ENCODE measurements at places on chromosomes 2 and 18.

- no peak for DNase-seq
Observed at GRCh38 chr18:36441426-36442240, 144.1 kb downstream of the FHOD3 start.

DNA sequence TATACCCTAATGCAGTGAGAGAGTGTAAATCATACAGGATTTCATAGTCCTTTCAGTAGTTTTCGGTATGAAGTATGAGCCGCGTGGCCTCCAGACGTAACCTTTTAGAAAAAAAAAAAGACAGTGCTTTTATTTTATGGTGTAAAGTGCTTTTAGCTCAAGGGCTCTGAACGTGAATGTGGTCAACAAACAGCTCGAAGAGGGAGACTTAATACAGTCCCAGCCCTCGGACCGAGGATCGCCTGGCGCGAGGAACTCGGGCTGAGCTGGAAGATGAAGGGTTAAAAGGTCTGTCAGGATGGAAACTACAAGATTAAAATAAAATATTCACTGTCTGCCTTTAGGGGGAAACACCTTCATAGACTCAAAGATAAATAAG is 4.0 kb upstream of the BCL11A start:
- DNase-seq: no peak

DNA sequence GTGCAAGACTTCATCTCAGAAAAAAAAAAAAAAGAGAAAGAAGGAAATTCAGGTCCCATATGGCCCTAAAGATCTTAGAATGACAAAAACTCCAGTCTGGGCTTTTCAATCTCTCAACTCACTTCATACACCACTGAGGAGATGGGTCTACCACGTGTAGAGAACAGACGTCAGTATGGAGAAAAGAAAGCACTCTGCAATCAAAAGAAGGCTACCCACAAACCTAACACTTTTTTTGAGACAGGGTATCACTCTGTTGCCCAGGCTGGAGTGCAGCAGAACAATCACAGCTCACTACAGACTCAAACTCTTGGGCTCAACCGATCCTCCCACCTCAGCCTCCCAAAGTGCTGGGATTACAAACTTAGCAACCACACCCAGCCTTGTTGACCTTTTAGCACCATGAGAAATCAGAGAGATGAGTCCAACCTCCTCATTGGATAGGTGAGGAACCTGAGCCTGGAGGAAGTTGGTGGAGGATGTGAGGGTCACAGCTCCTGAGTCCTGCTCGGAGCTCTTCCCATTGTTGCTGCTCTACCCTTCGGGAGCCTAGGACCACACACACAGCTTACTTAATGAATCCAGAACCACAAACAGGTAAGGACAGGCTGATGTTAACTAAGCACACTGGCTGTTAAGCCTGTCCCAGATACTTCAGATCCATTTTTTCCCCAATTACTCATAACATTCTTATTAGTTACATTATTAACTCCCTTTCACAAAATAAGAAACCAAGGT is 23.7 kb downstream of the TBC1D8 start:
- no peak for DNase-seq

- DNase-seq: no peak
Observed at GRCh38 chr2:224937887-224938286, 104.4 kb downstream of the DOCK10 start.

- no peak for DNase-seq
Observed at GRCh38 chr18:67525328-67526099, 9.0 kb upstream of the DSEL start.

GRCh38 chr18:47754311-47755101 is 176.0 kb downstream of the SMAD2 start:
- DNase-seq: peak; percentile 38

GRCh38 chr18:38868757-38869156 is 1303.2 kb upstream of the CELF4 start:
- no peak for DNase-seq

GRCh38 chr2:119713819-119714490 is 35.0 kb downstream of the TMEM177 start:
- DNase-seq: peak; percentile 86

DNA sequence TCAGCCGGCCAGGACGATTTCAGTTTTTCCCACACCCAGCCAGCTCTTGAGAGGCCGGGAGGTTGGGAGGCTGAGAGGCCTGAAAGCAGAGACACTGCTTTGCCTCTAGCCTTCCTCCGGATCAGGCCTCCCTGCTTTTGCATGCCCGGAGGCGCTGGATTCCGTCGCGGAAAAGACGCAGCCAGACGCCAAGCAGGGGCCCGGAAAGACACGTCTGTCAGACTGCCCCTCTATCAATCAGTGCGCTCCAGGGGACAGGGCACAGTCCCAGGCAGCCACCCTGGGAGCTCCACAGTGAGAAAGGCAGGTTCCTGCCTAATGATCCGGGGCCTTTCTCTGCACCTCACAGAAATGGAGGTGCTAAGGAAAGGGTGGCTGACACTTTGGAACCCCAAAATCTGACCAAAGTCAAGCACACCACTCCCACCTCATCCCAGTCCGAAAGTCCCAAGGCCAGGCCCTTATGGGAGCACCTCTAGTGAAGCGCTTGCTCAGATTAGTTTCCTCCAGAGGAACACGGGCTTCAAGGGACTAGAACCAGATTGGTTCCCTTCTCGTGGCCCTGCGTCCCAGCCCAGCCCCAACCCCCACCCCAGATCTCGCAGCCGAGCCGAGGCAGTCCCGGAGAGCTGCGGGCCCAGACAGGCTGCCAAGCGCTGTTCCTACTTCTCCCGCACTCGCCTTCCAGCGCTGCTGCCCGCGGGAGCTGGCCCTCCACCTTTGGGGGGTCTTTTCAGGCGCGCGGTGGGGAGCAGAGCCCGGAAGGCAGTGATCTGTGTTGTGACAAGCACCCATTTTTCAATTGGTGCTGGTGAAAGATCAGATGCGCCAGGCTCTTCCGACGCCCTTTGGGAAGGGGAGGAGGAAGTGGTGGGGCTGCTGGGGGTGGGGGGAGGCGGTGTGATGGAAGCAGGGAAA is 5.0 kb downstream of the DLX1 start:
- no peak for DNase-seq

DNA sequence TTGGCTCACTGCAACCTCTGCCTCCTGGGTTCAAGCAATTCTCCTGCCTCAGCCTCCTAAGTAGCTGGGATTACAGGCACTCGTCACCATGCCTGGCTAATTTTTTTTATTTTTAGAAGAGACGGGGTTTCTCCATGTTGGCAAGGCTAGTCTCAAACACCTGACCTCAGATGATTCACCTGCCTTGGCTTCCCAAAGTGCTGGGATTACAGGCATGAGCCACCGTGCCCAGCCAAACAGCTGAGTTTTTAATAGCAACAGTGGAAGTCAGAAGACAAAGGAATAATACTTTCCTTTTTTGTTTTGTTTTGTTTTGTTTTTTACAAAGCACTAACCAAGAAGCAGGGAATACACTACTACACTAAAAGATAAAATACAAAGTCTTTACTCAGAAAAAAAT is 16.9 kb downstream of the GPR75 start:
- DNase-seq: no peak

GRCh38 chr2:47309472-47309951 is 93.4 kb upstream of the MSH2 start:
- no peak for DNase-seq

GRCh38 chr18:48191494-48191893 is 217.7 kb downstream of the ZBTB7C start:
- DNase-seq: no peak

GRCh38 chr2:1777781-1778180 is 33.5 kb upstream of the PXDN start:
- no peak for DNase-seq

DNA sequence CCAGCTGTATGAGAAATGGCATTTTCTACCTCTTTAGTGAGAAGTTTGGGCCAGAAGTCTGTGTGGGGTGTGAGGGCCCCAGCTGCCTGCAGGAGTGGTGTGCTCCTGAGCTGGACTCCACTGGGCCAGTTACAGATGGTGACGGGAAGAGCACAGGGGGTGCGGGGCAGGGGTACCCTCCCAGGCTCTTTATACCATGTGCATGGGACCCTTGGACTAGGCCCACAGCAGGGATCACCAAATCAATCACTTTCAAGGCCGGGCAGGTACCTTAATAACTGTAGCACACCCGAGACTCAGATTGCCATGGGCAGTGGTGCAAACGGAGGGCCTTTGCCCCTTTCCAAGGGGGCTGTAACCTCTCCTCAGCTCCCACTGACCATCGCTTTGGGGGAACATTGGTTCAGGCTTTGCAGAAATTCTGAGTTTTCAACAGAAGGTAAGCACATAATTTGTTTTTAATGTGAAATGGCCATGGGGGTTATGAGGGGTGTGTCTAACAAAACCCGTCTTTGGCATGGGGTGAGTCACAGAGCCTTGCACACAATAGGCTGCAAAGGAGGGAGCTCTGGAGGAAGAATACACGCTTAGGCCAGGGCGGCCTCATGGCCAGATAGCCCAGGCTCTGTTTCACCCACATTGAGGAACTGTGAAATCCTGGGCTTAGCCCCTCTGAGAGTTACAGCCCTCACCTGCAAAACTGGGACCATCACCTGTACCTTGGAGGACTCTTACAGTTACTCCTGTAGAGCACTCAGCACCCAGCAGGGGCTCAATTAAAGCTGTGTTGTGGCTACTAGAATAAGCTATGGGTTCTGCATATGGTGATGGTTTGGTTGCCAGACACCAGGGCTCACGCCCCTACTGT is 141.0 kb upstream of the BCL2L11 start:
- DNase-seq: peak; percentile 55

DNA sequence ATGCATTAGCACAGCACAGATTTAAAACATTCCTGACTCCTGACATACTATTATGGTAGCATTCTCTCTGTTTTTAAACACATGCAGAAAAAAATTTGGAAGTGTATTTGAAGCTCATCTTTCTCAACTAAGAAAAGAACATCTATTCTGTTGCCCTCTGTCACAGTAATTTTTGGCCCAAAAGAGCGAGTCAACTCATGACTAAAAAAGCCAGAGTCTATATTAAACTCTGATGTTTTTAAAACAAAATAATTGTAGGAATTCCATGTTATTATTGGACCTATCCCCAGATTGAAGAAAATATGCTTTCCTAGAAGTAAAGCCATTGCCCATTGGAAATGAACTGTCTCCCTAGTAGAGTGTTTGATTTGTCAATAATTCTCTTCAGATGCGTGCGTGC is 96.7 kb downstream of the CRIM1 start:
- DNase-seq: no peak

- no peak for DNase-seq
Observed at GRCh38 chr2:217120429-217120828, 260.6 kb upstream of the TNP1 start.

DNA sequence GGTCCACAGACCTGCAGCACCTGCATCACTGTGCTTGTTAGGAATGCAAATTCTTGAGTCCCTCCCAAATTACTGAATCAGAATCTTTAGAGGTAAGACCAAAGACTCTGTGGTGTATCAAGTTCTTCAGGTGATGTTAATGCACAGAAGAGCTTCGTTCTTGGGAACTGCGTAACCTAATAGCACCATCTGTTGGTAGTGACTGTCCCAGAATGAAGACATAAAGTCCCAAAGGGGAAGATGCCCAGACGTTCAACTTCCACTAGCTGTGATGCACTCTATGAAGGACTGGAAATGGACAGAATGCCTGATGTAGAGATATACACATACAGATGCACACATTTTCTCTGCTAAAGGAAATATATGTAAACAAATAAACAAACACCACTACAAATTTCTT is 576.0 kb downstream of the LRP1B start:
- no peak for DNase-seq

GRCh38 chr2:3280197-3280596 is 97.4 kb downstream of the EIPR1 start:
- DNase-seq: no peak

- DNase-seq: no peak
Observed at GRCh38 chr2:240356700-240357640, 78.5 kb upstream of the GPC1 start.

DNA sequence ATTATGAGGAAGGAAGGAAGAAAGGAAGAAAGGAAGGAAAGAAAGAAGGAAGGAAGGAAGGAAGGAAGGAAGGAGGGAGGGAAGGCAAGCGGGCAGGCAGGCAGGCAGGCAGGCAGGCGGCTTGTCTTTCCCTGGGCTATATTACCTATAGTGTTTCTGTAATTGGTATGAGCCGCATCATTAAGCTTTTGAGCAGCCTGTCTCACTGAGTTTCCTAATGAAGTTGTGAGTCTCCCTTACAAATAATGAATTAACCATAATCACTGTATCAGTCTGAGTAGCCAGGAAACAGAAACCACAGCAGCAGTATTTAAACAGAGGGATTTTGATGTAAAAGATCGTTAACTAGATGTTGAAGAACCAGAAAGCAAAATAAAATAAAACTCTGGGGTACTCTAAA is 11.8 kb upstream of the SULT1C3 start:
- peak; percentile 84 for DNase-seq

- DNase-seq: no peak
Observed at GRCh38 chr18:6537475-6537874, 122.8 kb upstream of the L3MBTL4 start.

- DNase-seq: no peak
Observed at GRCh38 chr2:136255127-136255526, 137.2 kb upstream of the CXCR4 start.

DNA sequence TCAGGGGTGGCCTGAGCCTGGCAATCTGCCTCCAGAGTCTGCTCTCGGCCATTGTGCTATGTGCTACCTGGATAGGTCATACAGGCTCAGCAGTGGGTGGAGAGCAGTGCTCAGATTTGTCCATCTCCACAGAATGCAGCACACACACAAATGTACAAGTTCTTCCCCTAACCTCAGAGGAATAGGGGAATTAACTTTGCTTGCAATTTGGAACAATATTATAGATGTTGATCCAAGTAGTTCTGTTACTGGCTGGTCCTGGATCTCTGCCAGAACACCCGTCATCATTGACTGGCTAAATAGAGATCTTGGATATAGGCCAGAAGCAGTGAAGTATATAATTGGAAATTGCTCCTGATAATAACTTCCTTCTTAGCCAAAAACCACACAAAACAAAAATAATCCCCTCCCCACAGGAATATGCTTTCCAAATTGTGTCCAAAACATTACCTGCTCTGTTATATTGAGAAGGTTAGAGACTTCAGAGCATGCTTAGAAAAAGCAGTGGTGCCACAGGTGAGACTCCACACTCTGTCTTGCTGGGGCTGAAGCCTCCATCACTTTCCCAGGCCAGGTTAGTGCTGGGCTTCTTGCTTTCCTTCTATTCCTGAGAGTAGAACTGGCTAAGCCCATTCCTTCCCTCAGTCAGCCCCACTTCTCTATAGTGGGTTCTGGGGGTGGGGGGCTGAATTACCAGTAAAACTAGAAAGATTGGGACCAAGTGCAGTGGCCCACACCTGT is 38.8 kb downstream of the NCAPH start:
- DNase-seq: peak; percentile 92

GRCh38 chr2:178506949-178507348 is 26.7 kb downstream of the PLEKHA3 start:
- no peak for DNase-seq

DNA sequence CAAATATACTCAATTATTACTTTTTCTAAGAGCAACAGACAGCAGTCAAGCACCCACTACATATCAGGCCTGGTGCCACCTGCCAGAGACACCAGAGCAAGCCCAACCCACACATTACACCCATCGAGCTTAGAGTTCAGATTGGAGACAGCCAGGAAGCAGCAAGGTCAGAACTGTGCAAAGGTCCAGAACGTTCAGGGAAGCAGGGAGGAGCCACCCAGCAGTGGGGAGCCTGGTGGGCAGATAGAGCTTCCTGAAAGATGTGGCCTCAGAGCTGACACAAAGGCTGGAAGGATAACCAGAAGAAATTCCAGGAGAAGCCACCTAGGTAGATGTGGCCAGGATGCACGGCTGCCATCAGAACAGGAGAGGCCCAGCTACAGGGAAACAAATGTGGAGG is 440.5 kb upstream of the ID2 start:
- DNase-seq: no peak
